ENCODE measurements at places on chromosomes 12 and 14.

- DNase-seq = no peak
These were observed 6.0 kb upstream of the HSP90AA1 start for GRCh38 chr14:102092806-102093205.

DNA sequence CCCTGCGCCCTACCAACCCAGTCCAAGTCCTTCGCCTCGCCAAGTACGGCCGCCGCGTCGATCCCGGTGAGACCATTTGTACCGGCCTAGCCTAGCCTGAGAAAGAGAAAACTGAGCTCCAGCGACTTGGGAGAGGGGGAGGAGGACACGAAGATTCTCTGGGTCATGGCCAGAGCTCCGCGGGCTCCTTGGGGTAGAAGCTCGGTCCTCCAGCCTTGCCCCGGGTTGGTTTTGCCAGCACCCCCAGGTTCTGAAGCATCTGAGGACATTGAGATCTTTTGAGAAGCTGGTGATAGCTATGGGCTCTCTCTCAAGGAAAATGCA lies 7.3 kb downstream of the LHX5 start:
- DNase-seq = peak; percentile 68

DNA sequence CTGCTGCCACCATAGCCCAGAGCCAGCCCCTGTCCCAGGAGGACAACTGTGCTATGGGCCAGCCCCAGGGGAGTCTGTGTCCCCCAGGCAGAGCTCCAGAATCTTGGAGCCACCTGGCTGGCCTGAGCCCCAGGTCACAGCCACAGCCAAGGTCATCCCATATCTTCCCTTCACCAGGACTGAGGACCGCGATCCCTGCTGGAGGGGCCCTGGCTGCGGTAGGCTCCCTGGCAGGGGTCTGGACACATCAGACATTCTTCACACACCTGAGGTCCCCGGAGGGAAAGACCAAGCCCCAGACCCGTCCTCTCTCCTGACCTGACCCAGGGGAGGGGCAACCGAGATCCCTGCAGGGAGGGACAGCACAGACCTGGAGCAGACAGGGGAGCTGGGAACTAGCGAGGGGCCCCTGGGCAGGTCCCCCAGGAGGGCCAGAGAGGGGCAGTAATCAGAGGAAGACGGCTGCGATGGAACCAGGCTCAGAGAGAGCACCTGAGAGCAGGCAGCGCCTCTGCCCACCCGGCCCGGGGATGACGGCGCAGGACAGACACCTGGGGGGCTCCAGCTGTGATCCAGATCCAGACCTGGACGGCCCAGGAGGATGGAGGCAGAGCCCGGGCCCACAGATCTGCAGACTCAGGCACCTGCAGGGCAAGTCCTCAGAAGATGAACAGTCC lies 103.2 kb upstream of the EIF5 start:
- no peak for DNase-seq

DNA sequence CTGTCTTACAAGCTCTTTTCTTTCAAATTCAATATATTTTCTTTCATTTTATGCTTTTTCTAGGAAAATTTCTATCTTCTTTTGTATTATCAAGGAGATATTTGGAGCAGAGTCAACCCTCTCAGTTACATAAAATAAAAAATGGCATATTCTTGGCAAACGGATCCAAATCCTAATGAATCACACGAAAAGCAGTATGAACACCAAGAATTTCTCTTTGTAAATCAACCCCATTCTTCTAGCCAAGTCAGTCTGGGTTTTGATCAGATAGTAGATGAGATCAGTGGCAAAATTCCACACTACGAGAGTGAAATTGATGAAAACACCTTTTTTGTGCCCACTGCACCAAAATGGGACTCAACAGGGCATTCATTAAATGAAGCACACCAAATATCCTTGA lies 20.6 kb downstream of the PIK3C2G start:
- DNase-seq = no peak

DNA sequence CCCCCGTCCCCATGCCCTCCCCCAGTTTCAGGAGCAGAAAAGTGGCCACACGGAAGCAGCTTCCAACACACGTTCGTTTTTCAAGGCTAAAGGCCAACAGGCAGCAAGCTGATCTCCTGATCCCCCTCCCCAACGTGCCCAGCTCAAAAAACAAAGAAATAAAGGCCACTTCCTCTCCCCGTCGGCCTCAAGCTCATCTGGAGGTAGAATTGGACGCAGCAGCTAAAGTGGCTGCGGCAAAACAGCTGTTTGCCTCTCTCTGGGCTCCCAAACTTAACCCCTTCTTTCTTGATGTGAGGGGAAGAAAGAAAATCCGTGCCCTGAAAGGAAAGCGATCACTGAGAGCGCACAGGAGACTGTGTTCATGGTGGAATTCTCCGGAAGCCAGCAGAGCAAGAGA lies 66.3 kb downstream of the SCARB1 start:
- DNase-seq = peak; percentile 49

DNA sequence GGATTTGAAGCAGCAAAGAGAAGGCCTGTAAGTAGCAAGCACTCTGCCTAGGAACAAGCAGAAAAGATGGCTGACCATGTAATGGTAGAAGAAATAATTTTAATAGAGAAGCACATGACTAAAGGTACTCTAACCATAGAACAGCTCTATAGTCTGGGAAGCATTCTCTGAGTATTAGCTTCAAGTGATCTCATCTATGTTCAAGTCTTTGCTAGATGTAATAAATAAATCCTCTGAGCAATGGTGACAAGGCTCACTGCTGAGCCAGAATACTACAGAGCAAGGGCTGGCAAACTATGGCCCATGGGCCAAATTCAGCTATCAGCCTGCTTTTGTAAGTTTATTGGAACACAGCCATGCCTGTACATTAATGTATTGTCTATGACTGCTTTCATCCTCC lies 84.8 kb downstream of the PEBP1 start:
- no peak for DNase-seq

GRCh38 chr12:4630262-4630661 lies 18.6 kb downstream of the AKAP3 start:
- no peak for DNase-seq

GRCh38 chr12:49548822-49549648 lies 10.2 kb downstream of the KCNH3 start:
- DNase-seq = peak; percentile 89

Data from retina (tissue), 1 donor.